ENCODE measurements at places on chromosomes 6 and 20. TPM values are rescaled to one million over a fixed set of nuclear protein-coding genes. Genes with fewer than 3 reads are reported as not detected.

The LY6G6D gene
- total RNA-seq = not detected

The RAB32 gene
- 23.8 TPM for total RNA-seq

The ZSCAN23 gene
- 4.1 TPM for total RNA-seq

The RHAG gene
- not detected for total RNA-seq

The PRKN gene
- total RNA-seq = 7.2 TPM

The DHX16 gene
- total RNA-seq = 25.6 TPM

The ZNFX1 gene
- 39.8 TPM for total RNA-seq

The KCNQ2 gene
- not detected for total RNA-seq

The SRSF6 gene
- 92.3 TPM for total RNA-seq

The VAPB gene
- total RNA-seq = 37.9 TPM

The CD93 gene
- 53.8 TPM for total RNA-seq

The GLP1R gene
- 0.15 TPM for total RNA-seq

The TGM3 gene
- not detected for total RNA-seq

The ATG5 gene
- 58.7 TPM for total RNA-seq

The PRDM1 gene
- total RNA-seq = 5.6 TPM

The ENPP5 gene
- total RNA-seq = 48.6 TPM

The TTBK1 gene
- 0.15 TPM for total RNA-seq

The DSP gene
- 122 TPM for total RNA-seq

The SYCP2L gene
- 4.5 TPM for total RNA-seq

The SLC25A27 gene
- total RNA-seq = 46.3 TPM

The CFAP61 gene
- 1.6 TPM for total RNA-seq

The SENP6 gene
- total RNA-seq = 255 TPM

The KIF25 gene
- total RNA-seq = not detected

The PLCB4 gene
- 65.6 TPM for total RNA-seq

The APOM gene
- total RNA-seq = 5.1 TPM

The OVOL2 gene
- total RNA-seq = 12.6 TPM

The SLC17A2 gene
- total RNA-seq = not detected

The C6orf58 gene
- total RNA-seq = not detected

All from thyroid gland (tissue), 4 donors.